Stimulated activated CD4-positive, alpha-beta T cell treated with anti-CD3 and anti-CD28 coated beads, Interleukin-1b, Interleukin-23, amount 100 ng/mL, for 24 hours (primary cell): ENCODE measurements at places on chromosomes 4 and X.

- no peak for DNase-seq
Measured at GRCh38 chr4:5018603-5019002, 655 bp downstream of the CYTL1 start.

DNA sequence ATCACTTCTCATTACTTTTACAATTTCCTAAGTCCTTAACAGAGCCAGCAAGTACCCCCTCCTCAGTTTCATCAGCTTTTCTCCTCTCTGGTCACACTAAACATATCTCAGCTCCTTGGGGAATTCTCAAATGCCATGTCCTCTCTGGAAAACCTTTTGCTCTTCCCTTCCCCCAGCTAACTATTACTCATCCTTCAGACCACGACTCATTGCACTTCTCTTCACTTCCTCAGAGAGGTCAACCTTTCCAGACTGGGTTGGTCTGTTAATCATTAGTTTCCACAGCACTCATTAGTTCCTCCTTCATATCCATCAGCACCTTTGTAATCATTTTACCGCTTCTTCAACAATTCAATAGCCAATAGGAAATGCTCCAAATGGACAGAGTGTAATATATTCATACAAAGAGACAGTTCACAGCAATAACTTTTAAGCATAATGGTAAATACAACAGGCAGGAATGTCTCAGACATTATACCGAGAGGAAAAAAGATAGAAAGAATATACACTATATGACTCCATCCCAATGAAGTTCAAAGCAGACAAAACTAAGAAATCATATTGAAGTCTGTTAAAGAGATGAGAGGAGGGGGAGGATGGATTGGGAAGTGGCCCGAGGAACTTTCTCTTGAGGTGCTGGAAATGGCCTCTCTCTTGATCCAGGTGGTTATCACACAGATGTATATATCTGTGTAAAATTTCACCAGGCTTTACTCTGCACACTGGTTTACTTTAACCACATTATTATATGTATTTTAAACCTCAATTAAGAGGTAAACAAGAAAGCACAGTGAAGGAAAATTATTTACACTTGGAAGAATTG lies 39.6 kb downstream of the DDX60L start:
- DNase-seq = no peak

DNA sequence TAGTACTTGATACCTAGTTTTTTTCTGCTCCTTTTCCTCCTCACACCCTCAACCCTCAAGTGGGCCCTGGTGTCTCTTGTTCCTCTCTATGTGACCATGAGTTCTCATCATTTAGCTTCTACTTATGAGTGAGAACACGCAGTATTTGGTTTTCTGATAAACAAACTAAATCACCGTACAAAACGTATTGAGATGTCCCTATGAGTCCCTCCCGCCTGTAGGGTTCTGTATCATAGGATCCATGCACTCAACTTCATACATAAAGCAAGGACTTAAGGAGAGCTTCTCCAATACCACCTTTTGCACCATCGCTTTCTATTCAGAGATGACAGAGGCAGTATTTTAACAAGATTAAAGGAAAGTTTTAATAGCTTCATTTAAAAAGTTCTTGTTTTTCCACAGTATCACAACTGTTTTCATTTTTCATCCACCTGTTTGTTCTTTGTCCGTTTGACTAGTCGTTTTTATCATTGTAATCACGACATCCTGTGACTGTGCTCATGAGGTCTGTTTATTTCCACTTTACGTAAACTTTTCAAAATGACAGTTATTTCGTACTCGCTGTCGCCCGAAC lies 457 bp upstream of the RAB9A start:
- no peak for DNase-seq

DNA sequence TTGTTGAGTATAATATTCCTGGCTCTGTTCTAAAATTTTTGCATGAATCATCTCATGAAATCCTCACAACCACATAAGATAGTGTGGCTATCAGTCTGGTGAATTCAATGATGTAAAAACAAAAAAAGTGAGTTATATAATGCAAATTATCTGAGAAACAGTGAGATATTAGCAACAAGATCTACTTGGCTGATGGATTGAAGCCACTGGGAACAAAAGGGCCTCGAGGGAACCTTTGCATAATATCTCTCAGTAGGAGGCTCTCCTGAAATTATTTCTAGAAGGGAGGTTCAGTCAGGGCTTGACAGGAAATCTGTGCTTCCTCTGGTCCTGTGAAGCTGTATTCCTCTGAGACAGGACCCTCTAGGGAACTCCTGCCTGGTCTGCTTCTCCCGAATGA lies 30.1 kb upstream of the NUP54 start:
- no peak for DNase-seq

GRCh38 chr4:7390906-7391636 lies 43.7 kb downstream of the PSAPL1 start:
- no peak for DNase-seq

- DNase-seq = no peak
Measured at GRCh38 chr4:74638001-74638400, 156.3 kb downstream of the BTC start.

DNA sequence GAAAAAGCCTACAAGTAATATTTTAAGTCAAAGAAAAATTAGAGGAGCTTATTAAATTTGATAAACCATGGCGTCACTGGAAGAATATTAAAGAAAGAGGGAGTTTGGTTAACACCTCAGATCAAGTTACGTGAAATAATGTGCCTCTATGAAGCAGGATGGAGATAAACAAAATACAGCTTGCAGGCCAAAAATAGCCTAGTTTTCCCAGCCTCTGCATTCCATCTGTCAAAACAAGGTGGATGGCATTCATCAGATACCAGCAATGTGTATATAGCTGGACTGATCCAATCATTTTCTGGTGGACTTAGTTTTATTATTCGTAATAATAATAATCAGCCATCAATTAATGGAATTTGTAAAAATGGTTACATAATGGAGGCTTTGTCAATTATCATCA lies 230.7 kb downstream of the NR3C2 start:
- no peak for DNase-seq

GRCh38 chr4:3286335-3287175 lies 6.3 kb upstream of the RGS12 start:
- no peak for DNase-seq

DNA sequence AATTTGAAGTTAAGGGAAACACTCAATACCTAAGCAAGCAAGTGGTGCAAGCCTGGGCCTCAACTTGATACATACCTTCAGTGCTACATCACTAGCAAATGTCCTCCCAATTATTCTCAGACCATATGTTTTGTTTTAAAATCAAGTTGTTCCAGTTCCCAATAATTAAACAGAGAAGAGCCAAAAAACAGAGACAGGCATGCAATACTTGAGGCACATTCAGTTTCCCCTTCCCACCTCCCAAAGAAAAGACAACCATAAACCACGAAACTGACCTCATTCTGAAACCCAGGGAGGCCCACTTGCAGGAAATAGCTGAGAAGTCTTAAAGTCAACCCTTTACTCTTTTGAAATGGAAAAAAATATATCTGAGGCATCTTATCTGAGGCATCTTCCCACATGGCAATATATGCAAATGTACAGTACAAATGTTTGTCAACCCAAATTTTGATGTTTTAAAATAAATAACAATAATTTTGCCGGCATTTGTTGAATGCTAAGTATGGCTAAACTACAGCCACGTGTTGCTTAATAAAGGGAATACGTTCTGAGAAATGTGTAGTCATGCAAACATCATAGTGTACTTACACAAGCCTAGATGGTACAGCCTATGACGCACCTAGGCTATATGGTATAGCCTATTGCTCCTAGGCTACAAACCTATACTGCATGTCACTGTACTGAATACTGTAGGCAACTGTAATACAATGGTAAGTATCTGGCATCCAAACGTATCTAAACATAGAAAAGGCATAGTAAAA lies 147.5 kb downstream of the TSPAN5 start:
- DNase-seq = no peak

- no peak for DNase-seq
Measured at GRCh38 chr4:87823724-87824123, 9.0 kb upstream of the MEPE start.

DNA sequence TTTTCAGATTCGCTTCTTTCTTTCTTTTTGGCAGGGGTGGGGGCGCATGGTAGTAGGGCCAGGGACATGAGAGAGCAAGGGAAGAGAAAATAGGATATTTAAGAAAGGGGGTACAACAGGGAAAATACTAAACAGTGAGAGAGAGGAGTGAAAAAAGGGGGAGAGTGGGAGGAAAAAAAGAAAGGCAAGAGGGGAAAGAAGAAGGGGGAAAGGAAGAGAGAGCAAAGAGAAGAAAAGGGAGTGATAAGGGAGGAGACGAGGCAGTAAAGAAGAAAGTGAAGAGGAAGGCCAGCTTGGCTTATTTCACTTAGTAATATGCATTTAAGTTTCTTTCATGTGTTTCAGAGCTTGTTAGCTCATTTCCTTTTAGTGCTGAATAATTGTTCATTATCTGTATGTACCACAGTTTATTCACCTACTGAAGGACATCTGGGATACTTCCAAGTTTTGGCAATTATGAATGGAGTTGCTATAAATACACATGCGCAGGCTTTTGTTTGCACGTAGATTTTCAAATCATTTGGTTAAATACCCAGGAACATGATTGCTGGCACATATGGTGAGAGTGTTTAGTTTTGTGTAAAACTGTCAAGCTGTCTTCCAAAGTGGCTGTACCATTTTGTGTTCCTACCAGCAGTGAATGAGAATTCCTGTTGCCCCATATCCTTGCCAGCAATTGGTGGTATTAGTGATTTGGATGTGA lies 37.3 kb downstream of the CASP6 start:
- DNase-seq = no peak

DNA sequence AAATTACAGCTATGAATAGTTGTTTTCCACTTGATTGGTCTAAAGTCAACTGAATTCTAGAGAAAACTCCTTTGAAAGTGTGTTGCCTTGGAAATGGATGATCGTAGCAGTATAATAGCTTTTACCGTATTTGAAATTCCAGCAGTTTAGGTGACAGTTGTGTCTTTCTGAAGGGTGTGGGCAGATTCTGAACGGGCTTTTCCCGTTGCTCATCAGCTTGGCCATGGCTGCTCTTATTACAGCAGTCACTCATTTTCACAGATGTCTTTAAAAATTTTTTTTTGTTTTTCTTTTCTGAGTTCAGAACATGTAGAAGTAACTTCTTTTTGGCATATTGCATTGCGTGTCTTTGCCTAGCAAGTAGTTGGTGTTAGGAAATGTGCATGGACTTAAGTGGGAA lies 69.6 kb upstream of the SLC4A4 start:
- no peak for DNase-seq

- DNase-seq = no peak
Measured at GRCh38 chrX:134460862-134461220, 876 bp downstream of the HPRT1 start.

DNA sequence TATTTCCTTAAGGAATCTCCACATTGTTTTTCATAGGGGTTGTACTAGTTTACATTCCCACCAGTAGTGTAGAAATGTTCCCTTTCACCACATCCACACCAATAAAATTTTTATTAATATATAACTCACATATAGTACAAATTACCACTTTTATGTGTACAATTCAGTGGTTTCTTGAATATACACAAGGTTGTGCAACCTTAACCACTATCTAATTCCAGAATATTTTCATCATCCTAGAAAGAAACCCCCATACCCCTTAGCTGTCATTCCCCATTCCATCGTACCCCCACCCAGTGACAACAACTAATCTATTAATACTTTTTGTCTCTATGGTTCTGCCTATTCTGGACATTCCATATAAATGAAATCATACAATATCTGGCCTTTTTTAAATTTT lies 108.3 kb upstream of the USP9X start:
- DNase-seq = no peak
